ENCODE measurements at places on chromosomes 5 and 9. TPM values are rescaled to one million over a fixed set of nuclear protein-coding genes. Genes with fewer than 3 reads are reported as not detected.

The UAP1L1 gene
- total RNA-seq = 35.9 TPM

The F12 gene
- not detected for total RNA-seq

The GADD45G gene
- total RNA-seq = 0.88 TPM

The PCDHA9 gene
- total RNA-seq = 0.29 TPM

The ZNF658 gene
- 7.4 TPM for total RNA-seq

The PNPLA7 gene
- 2.7 TPM for total RNA-seq

The PCDHA1 gene
- not detected for total RNA-seq

The FOXD4 gene
- 0.29 TPM for total RNA-seq

Measured in osteoblast (primary cell).